Kidney (tissue), 22 donors: ENCODE measurements at places on chromosomes 13 and 19. TPM values are rescaled to one million over a fixed set of nuclear protein-coding genes. Genes with fewer than 3 reads are reported as not detected.

DNA sequence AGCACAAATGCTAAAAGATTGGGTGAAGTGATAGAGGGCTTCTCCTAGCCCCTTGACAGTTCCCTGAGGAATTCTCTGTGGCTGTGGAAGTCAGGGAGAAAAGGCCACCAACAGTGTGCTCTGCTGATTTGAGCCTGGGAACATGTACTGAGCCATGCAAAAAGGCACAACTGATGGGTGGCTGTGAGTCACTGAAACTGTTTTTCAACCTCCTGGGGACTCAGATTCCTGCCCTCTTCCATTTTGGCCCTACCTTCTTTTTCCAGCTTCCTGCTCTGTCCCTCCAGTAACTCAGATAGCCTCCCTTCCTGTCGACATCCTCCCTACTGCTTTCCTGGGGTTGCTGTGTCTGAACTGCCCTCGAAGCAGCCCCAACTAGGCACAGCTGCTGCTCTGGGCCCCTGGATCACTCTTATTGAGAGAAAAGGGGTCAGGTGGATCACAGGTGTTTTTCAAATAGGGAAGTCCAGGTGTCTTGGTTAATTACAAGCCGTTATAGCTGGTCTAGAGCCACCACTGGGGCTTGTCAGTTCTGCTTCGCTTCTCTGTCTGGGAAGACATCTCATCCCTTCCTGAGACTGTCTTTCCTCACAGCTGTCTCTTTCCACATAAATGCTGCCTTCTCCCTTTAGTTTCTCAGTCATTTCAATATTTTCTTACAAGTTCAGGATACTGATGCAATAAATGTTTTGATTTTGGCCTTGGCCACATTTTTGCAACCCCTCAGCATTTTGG, 13.7 kb downstream of the FAM124A start:
- H3K4me1 ChIP-seq, result no peaks in the 10 kb centered on the region
- peak overlapping the region; percentile 78 for H3K27ac ChIP-seq
- no peaks in the 10 kb centered on the region for H3K36me3 ChIP-seq
- H3K4me3 ChIP-seq, result no peak overlapping the region

DNA sequence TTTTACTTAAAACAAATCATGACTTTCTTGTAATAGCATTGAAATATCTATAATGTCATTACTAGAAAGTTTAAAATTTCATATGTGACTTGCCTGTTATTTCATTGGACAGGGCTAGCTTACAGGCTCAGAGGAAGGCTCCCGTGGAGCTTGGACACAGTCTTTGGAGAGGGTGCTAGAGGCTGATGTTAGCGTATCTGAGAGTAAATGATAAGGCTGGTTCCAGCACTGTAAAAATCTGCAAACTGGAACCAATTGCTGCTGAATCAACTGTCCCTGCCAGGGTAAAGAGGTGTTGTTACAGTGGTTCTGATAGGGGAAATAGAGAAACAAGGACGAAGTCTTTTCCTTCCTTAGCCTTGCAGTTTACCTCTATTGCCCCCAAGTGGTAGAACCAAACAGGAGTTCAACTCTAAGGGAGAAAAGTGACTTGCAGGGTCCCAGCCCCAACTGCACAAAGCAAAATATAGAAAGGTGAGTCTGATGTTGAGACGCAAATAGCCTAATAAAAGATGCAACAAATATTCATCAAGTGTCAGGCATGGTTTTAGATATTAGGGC, 901.7 kb downstream of the DIAPH3 start:
- no peak for DNase-seq
- H3K27ac ChIP-seq, result no peak overlapping the region
- no peaks in the 10 kb centered on the region for H3K4me1 ChIP-seq
- H3K4me3 ChIP-seq, result no peak overlapping the region
- no peaks in the 10 kb centered on the region for H3K27me3 ChIP-seq

DNA sequence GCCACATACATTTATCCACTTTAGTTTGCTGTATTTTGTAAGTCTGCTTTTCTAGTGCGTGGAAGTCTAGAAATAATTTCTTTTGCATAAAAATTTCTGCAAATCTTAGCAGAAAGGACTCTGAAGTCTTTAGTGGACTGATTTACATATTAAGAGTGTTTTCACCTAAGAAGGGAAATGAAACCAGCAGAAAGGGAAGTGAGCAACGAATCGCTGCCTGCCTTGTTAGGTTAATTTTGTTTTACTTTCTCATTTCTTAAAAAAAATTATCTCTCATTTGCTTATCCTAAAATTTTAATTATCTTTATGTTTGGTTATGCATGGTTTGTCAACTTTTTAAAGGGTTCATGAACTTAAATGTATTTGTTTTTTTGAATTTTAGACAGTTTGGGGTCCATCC, 767 bp upstream of the GPR18 start:
- no peak for DNase-seq
- no peak overlapping the region for H3K4me3 ChIP-seq
- H3K27me3 ChIP-seq, result no peaks in the 10 kb centered on the region
- no peaks in the 10 kb centered on the region for H3K4me1 ChIP-seq
- no peak overlapping the region for H3K27ac ChIP-seq
- no peaks in the 10 kb centered on the region for H3K36me3 ChIP-seq

GRCh38 chr13:40215311-40215710, 451.1 kb downstream of the FOXO1 start:
- no peaks in the 10 kb centered on the region for H3K27me3 ChIP-seq
- H3K36me3 ChIP-seq, result no peaks in the 10 kb centered on the region
- H3K27ac ChIP-seq, result no peak overlapping the region
- H3K4me1 ChIP-seq, result no peaks in the 10 kb centered on the region

- no peak overlapping the region for H3K27ac ChIP-seq
- H3K4me1 ChIP-seq, result no peaks in the 10 kb centered on the region
- DNase-seq, result no peak
- no peak overlapping the region for H3K4me3 ChIP-seq
Measured at GRCh38 chr13:23377983-23378632, 55.4 kb downstream of the SACS start.

- DNase-seq, result no peak
- no peaks in the 10 kb centered on the region for H3K36me3 ChIP-seq
- H3K4me1 ChIP-seq, result no peaks in the 10 kb centered on the region
Measured at GRCh38 chr13:33994198-33994597, 176.2 kb downstream of the RFC3 start.

DNA sequence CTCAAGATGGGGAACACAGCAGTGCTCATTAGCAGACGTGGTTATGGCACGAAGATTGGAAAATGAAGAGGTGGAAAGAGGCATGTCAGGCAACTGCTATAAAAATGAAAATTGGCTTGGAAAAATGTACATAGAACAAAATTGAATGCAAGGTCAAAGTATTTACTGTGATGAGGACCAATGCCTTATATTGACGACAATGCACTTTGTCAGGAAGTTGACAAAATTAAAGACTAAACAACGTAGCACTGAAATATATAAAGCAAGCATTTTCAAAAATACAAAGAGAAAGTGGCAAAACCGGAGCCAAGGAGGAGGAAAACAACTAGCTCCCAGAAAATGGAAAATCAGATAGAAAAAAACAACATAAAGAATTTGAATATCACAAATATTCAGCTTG, 113.7 kb upstream of the SGCG start:
- no peak overlapping the region for H3K27ac ChIP-seq
- H3K27me3 ChIP-seq, result no peaks in the 10 kb centered on the region
- no peak overlapping the region for H3K4me3 ChIP-seq
- no peaks in the 10 kb centered on the region for H3K36me3 ChIP-seq
- no peak for DNase-seq

- peaks cover 5% of the 10 kb centered on the region for H3K4me1 ChIP-seq
- DNase-seq, result no peak
- H3K27me3 ChIP-seq, result no peaks in the 10 kb centered on the region
- H3K27ac ChIP-seq, result peak overlapping the region; percentile 84
Measured at GRCh38 chr13:113647351-113648215, 10.4 kb downstream of the ATP4B start.

LHB gene
- total RNA-seq, result not detected
